Psoas muscle (tissue), 8 donors: ENCODE measurements at places on chromosomes 4 and X. TPM values are rescaled to one million over a fixed set of nuclear protein-coding genes. Genes with fewer than 3 reads are reported as not detected.

DNA sequence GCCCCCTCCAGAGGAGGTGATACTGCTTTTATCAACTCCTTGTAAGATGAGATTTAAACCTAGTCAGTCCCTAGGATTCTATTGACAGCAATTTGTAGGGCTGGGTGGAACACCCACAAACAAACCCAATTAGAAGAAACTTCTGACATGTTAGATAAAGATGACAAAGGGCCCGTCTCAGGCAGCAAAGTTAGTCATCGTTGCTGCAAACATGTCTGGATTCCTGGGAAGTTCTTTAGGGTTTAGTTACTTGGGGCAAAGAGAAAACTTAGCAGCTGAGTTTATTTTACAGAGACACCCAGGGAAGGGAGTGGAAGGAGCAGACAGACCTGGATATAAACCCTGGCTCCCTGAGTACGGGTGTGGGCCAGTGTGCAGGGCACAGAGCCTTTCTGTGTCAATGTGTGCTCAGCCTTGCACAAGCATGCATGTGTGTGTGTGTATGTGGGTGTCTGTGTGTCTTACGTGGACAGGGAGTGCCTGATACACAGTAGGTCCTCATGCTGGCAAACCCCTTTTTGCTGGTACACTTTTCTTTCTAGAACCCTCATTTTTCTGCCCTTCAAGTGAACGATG, 130.0 kb upstream of the STX18 start:
- no peak for DNase-seq

GRCh38 chrX:129957241-129958082, 25.0 kb upstream of the BCORL1 start:
- DNase-seq, result peak; percentile 76

DNA sequence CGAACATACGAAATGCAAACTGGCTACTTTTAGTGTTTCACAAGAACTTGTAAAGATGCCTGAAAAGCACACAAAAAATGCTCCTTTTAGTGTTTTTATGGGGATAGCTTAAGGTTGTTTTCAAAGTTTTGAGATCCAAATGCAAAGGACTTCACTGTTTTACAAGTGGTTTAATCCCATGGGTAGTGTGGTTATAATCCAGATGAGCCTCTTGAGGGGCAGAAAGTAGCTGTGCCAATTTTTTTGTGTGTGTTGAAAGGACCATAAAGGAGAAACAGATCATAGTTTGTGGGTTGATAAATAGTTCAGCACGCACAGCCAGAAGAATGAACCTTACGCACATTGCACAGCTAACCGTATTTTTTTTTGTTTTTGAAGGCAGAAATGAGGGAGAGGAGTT, 126.9 kb upstream of the GIMD1 start:
- DNase-seq, result no peak

SNCA gene
- total RNA-seq, result 1.0 TPM
